ENCODE measurements at places on chromosomes 7 and 10.
A peak's percentile ranks its signal among the peaks of the same experiment; 100 is the strongest.

DNA sequence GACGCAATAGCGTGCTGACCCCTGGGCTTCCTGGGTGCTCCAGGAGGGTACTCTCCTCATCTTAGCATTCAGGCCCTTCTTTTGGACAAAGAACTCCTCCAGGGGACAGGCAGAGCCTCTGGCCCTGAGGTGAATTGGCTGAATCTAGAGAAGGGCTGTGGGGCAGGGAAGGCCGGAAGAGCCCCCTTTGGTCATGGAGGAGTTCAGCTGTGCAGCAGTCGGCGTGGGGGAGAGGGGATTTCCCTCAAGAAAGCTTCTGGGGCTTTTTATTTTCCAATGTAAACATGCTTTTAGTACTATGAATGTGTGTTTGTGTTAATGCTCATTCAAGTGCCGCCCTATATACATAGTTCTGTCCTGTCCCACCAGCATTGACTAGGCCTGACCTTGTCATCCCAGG, 38.8 kb downstream of the FIGNL1 start:
- no peak for DNase-seq

DNA sequence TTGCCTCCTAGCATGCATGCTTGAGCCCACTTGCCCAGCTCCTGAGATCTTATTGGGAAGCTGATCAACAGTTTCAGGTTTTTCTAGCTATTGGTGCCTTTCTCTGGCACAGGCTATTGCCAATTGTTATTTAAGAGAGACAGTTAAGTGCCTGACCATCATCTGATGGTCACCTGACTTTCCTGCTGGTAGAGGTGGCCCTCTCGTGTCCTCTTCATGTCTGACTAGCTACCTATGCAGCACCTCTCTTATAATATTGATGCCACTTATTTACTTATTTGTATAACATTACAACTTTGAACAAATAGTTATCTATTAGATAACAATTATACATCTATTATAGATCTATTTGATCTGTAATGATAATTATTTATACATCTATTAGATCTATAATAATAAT, 205.9 kb upstream of the SEMA3D start:
- DNase-seq, result no peak

DNA sequence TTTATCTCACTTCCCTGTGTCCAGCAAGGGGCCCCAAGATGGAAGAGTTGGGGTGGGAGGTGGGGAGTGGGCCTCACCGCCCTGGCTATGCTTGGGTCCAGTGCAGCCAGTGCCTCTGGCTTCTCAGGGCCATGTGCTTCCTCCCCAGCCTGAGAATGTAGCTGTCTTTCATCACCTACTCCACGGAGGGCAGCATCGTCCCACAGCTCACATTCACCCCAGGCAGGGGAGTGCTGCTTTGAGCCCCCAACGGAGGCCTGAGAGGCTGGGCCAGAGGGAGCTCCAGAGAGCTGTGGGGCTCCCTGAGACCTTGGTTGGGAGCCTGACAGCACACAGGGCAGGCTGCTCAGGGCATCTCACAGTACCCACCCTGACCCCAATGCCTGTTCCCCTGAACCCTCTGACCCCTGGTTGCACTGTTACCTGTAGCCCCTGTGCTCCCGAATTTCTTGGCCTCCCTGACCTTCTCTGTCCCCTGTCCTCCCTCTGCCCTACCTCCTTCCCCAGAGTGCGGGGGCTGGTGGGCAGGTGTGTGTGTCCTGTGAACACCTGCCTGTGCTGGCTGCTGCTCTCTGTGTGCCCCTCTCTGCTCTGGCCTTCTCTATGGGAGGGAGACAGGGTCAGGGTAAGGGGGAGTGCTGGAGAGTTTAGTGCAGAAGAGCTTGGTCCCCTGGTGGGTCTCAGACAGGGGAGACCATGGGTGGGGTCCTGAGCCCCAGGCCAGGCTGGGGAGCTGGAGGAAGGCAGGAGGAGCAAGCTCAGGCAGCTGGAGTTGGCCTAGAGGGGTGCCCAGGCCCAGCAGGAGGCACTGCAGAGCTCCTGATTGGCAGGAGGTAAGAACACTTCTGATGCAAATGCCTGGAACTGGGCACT, 19.6 kb upstream of the ZNF488 start:
- no peak for DNase-seq

GRCh38 chr7:100561491-100562194, 12.1 kb downstream of the SAP25 start:
- DNase-seq, result no peak

DNA sequence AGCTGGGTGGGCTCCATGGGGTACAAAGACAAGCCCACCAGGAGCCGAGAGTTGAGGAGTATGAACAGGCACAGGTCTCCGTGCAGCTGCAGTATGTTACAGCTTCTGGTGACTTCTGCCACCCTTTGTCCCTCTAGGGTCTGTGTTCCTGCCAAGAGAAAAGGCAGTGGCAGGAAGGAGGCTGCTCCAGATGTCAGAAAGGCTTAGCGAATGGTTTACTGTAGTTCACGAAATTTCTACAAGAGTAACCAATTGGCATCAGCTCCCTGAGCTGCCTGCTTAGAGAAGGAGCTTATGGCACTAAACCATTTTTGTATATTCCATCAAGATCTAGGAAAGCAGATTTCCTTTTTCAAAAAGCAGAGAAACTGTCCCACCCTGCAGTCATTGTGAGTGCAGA, 48.2 kb upstream of the TMEM72 start:
- DNase-seq, result no peak

GRCh38 chr10:12656518-12657142, 307.3 kb downstream of the CAMK1D start:
- peak; percentile 7 for DNase-seq

DNA sequence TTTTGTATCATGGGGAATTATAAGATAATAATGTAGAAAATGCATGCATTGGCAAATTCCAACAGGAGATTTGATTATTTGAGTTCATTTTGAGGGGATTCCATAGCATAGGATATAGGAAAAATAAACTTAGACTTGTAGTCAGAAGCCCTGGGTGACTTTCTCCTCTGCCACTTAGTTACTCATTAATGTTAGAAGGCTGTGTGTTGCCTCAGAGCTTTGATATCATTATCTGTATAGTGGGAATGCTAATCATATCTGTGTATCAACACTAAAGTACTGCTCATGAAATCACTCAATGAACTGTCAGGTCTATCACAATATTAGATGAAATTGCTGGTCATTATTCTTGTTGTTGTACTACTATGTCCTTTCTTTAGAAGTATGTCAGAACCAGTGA, 23.0 kb upstream of the TEX47 start:
- no peak for DNase-seq

DNA sequence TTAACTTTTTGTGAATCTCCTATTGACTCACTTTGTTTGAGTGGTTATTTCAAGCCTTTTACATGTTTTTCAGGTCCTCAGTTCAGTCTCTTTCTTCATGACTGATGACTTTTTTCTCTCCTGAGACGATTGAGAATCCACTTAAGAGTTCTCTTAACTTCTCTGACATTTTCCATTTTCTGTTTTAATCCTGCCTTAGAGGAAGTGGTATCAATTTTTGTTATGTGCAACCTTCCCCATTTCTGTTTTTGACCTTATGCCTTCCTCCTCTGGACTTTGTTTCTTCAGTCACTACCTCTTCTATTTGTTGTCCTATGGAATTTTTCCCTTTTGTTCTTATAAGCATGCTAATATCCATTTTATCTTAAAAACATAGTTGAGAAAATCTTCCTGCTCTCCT, 2.4 kb downstream of the PSMC2 start:
- DNase-seq, result no peak

DNA sequence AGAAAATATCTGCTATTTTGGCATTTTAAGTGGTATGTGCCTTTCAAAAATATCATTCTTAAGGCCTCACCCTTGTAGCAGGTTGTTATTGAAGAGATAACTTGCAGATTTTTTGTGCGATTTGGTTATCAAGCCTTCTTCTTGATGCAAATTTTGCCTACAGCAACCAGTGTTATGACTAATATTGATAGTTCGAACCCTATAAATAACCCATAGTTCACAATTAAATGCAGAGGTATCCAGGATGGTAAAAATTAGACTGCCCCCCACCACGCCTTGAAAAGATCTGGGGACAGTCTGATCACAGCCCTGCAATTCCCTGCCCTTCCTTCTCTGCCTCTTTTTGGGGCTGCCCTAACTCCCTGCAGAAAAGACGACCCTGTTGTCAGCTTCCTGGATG, 28.4 kb upstream of the RAPGEF5 start:
- no peak for DNase-seq

GRCh38 chr7:129739427-129739826, 127.9 kb downstream of the NRF1 start:
- DNase-seq, result no peak

DNA sequence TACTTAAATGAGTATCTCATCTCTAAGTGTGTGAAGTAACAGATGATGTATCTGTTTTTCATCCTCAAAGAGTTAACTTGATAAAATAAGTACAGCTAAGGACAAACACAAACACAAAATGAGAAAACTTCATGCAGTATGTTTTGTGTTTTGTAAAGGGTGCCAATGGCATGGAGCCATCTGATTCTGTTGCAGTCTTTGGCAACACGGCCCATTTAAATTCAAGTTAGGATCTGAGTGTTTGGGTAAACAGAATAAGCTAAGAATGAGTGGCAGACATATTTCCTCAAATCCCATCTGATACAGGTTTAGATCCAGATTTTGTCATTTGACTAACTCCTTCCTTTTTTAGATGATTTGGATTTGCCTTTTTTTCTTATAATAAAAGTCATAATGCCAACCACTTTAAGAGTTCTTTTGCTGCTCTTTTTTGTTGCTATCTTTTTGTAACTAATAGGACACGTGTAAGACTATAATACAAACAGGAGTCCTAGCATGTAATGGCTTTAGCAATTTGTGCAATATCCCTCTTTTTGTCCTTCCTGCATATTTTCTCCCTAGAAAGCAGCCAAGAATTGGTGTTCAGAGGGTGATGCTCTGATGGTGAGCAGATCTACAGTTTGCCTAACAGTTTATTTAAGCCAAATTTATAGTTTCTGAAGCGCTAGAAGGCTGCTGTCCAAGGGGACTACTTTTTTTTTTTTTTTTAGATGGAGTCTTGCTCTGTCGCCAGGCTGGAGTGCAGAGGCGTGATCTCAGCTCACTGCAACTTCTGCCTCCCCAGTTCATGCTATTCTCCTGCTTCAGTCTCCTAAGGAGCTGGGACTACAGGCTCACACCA, 18.9 kb upstream of the ACTA2 start:
- no peak for DNase-seq

DNA sequence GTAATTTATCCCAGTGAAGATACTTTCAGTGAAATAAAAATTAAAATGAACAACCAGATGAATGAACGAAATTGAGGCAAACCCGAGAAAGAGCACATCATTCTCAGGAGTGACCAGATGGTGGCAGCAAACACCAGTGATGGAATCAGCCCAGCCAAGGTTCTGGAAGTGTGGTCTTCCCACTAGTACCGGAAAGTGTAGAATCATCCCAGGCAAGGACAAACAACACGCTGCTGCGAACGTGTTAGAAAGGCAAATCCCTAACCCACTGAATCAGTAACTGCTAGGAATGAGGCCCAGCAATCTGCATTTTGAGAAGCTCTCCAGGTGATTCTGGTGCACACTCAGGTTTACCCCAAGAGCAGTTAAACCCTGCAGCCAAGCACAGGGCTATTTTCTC, 15.5 kb upstream of the SLC18A3 start:
- peak; percentile 14 for DNase-seq

GRCh38 chr7:112124061-112124766, 82.0 kb downstream of the DOCK4 start:
- DNase-seq, result no peak

GRCh38 chr7:137146552-137147337, 196.8 kb downstream of the PTN start:
- no peak for DNase-seq

- DNase-seq, result no peak
These were observed 424.4 kb downstream of the SDK1 start for GRCh38 chr7:3725155-3726059.

GRCh38 chr10:11311027-11311426, 293.4 kb downstream of the CELF2 start:
- DNase-seq, result no peak

GRCh38 chr7:36760856-36761762, 36.8 kb upstream of the AOAH start:
- DNase-seq, result no peak

- no peak for DNase-seq
These were observed 13.6 kb downstream of the CCSER2 start for GRCh38 chr10:84341983-84342382.

- no peak for DNase-seq
These were observed 38.4 kb downstream of the NT5C2 start for GRCh38 chr10:103154521-103155299.

DNA sequence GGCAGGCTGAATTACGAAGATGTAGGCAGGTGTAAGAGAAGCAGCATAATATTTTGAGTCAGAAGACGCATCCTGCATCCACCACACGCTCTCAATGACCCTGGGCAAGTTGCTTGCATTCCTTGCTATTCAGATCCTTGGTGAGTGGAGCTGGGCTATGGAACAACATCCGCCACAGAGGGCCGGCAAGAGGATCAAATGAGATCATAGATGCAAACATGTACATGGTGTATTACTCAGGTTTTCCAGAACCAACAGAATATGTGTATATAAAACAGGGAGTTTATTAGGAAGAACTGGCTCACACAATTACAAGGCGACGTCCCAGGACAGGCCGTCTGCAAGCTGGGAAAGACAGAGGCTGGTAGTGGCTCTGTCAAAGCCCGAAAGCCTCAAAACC, 51.5 kb downstream of the ADAM12 start:
- DNase-seq, result no peak

DNA sequence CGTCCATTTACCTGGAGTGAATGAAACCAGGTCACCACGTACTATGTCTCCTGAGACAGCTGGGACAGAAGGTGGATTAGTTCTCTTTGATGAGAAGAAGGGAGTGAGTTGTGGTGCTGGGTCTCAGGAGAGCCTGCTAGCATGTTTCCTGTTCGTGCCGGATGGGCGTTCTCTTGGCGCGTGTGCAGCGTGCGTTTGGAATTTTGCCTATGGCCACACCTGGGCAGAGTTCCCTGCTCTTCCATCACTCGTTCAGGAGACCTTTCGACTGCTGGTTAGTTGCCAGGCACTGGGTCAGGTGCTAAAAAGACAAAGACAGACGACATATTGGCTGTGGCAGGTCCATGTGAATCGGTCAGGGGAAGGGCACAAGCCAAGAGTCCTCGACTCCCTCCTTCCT, 90.3 kb downstream of the TRRAP start:
- no peak for DNase-seq

- no peak for DNase-seq
These were observed 200.8 kb upstream of the PFKP start for GRCh38 chr10:2866569-2866968.

DNA sequence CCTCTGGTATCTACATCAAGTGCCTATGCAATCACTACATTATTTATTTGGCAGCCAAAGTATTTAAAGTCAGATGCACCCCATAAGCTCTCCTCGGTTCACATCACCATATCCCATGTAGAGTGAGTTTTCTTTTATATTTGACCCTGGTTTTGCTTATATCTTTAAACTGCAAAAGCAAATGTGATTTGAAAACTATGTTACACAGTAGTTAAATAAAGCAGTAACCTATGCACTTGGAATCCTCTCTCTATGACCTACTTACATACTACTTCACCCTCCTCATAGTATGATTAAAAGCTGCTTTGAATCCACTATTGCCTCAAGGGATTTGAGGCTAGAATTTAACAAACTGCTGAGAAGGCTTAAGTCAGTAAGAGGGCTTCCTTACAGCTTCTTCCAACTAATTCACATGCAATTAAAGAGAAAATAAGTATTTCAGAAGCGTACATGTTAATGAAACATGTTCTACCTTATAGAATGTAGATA, 2.2 kb upstream of the CELF2 start:
- DNase-seq, result no peak
